ENCODE measurements at places on chromosomes 13 and 19. TPM values are rescaled to one million over a fixed set of nuclear protein-coding genes. Genes with fewer than 3 reads are reported as not detected.
A peak's percentile ranks its signal among the peaks of the same experiment; 100 is the strongest.

GRCh38 chr19:45168767-45169351, 8.1 kb upstream of the NKPD1 start:
- no peak for DNase-seq

DNA sequence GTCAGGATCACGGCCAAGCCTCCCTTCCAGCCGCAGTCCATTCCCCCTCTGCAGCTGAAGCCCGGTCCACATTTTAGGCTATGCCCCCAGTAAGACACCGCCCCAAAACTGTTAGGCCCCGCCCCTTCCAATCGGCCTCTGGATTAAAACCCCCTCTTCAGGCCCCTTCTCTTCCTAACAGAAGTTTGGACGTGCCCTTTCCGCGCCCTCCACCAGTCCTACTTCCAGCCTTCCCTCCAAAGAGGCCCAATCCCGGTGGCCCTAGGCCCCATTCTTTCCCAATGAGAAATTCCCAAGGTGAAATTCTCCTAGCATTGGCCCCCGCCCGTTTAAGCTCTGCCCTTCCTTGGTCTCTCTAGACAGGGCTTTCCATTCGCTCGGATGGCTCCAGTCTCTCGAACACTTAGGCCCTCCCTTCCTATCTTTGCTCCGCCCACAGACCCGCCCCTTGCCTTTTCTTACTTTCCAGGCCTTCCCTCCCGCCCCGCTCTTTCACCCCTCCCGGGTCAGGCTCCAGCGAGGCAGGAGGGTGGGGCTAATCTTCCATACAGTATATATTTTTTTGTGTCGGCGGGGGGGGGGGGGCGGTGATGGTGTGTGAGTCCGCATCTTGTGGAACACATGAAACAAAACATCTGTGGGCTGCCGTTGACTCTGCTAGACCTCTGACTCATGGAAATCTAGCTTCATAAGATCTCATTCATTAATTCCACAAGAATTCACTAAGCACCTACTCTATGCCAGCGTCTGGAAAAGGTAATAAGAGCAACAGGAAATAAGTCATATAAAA, 13.6 kb downstream of the LTBP4 start:
- DNase-seq: peak; percentile 98

DNA sequence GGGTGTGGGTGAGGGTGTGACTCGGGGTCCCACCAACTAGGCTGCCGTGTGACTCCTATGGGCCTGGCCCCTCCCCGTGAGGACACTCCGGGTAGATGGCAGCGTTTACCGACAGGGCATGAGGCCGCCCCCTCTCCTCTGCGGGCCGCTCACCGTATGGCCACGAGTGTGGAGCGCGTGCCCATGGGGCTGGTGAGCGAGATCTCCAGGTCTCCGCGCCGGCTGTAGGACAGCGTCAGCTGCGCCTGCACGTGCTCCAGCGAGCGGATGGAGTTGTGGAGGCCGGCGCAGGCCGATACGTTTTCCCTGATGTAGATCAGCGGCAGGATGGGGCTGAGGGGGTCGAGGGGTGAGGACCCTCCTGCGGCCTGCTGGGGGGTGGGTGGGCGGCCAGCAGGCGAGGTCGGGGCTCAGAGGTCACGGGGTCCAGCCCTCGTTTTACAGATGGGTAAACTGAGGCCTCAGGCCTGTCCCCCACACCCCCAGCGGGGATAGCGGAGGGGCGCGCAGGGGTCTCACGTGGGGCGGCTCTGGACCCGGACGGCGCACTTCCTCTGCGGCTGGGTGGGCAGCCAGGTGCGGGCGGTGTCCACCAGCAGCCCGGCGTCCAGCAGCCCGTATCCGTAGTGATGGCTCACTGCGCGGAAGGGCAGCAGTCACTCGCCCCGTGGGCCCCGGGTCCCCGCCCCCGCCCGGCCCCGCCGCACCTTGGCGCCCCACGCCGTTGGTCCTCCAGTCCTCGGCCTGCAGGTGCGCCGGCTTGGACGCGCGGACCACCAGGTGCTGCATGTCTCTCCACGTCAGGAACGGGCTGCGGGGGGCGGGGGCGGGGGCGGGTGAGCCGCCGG, 4.3 kb upstream of the C19orf25 start:
- no peak for DNase-seq

DNA sequence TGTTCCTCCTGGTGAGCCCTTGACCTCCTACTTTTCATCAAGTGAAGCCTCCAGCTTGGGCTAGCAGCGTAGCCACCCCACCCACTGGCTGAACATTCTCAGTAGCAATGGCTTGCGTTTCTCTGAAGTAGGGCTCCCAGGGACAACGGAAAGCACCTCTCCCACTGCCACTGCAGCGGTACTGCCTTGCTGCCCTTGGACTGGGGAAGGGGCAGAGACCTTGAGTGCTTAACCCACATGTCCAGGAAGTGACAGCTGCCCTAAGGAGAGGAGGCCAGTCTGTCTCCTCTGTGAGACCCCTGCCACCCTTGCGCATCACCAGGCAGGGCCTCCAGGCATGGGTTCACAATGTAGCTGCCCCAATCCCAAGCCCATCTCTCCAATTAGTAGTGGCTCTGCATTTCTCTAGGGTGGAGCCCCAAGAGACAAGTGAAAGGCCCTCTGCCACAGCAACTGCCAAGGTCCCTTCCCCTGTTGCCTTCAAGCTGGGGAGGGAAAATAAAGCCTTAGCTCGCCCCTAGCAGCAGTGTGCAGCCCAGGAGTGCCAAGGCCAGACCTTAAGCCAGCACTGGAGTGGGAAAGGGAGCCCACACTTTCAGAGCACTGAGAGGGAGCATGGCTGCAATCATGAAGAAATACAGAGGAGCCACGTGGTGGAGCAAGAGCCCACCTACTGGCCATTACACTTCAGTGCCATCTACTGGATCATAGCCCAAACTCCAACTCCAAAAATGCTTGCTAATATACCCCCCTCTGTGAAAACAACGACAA, 175.9 kb upstream of the TRPC4 start:
- DNase-seq: peak; percentile 51

R3HDM4 gene
- 31.6 TPM for total RNA-seq

DNA sequence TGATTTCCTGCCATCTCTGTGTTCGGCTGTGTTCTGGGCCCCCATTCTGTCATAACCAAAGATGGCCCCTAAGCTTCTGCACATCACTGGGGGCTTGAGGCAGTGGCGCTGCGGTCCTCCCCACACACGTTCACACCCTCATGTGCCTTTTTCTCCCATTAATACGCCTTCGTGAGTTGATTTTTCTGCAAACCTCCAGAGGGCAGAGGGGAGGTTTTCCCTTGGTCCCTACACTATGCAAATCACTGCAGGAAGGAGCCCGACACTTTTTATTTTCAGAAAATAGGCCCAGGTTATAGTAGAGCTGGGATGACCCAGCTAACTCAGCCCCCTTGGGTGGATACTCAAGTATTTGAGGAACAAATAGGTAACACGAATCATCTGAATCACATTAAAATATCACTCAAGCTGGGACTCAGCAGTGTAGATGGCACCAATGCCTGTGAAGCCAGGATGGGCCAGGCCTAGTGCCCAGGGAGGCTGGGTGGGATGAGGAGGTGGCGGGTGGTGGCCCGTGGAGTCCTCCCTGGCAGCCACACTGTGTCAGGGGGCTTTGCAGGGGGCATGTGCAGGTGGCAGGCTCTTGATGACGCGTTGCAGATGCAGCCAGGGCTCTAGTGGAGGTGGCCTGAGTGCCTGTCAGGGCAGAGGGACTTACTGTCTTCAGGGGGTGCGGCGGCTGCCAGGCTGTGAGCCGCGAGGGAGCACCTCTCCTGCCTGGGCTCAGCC, 234.3 kb downstream of the TEX29 start:
- DNase-seq: no peak

GRCh38 chr13:88285329-88285728, 614.2 kb downstream of the SLITRK5 start:
- no peak for DNase-seq

DNA sequence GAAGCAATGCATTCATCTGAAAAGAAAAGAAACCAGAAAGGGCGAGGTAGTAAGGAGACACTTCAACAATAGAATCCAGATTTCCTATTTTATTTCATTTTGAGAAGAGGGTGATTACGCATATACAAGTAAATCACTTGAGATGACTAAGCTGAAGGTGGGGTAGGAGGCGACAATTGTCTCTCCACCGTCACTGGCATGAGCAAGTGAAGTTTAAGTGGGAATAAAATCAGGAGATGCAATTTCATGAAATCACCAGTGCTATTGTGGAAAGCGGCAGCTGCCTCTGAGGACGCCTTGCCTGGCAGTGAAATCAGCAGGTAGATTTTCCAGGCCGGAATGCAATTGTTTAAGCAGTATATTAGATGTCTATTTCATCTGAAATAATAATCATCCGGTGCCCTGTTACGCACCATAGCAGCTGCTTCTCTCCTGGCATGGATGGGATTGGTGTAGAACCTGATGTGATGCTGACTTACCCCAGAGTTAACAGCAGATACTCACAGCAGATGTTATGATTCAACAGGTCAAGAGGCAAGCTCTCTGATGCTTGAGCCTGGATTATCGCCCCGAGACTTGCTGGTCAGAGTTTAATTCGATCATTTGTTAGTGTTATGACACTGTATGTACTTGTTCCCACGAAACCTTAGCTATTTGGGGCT, 64.3 kb downstream of the RASL11A start:
- peak; percentile 74 for DNase-seq

DNA sequence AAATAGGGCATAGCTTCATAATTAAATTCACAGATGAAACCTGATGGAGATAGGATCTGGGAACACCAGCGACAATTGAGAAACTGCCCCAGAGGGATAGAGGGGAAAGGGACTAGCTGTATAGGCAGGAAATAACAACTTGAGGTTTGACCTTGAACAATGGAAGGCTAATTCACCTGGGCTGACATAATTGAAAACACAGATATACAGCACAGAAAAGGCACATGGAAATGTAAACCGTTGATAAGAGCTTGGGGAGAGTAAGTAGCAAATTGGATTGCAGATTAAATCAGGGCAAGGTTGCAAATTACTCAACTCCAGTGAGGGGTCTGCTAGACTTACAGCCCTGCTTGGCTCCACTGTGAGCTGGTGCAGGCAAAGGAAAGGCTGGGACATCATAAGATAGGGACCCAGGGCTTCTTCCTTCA, 246.7 kb downstream of the DLEU7 start:
- no peak for DNase-seq

GRCh38 chr19:29323021-29323430, 110.1 kb upstream of the UQCRFS1 start:
- no peak for DNase-seq

SMAD9 gene
- total RNA-seq: 4.3 TPM

GRCh38 chr19:48872884-48873475, 759 bp downstream of the PPP1R15A start:
- DNase-seq: peak; percentile 96

HCST gene
- total RNA-seq: 0.64 TPM

- DNase-seq: peak; percentile 20
Measured at GRCh38 chr19:1690699-1691307, 38.4 kb upstream of the TCF3 start.

DNA sequence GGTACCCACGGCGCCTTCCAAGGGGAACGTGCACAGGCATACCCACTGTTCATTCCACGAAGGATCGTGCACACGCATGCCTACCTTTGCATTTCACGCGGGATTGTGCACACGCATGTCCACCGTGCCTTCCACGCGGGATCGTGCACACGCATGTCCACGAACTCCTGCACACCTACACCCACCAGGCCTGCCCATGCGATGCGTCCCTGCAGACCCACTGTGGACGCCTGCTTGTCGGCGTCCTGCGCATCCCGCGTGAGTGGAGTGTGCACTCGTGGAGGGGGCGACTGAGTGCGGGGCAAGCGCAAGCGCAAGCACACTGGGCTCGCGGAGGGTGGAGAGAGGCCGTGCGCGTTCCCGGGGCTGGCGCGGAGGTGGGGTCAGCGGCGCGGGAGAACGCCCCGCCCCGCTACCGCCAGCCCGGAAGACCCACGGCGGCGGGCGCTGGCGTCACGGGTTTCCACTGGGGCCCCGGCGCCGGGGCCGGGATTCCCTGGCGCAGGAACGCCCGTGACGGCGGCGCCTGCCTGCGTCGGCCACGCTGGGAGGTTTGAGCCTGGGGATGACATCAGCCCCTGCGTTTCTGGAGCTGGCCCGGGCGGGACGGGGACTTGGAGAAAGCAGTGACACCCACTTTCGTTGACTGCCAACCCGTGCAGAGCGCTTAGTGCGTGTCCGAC, 18.7 kb downstream of the GADD45B start:
- DNase-seq: peak; percentile 92

DNA sequence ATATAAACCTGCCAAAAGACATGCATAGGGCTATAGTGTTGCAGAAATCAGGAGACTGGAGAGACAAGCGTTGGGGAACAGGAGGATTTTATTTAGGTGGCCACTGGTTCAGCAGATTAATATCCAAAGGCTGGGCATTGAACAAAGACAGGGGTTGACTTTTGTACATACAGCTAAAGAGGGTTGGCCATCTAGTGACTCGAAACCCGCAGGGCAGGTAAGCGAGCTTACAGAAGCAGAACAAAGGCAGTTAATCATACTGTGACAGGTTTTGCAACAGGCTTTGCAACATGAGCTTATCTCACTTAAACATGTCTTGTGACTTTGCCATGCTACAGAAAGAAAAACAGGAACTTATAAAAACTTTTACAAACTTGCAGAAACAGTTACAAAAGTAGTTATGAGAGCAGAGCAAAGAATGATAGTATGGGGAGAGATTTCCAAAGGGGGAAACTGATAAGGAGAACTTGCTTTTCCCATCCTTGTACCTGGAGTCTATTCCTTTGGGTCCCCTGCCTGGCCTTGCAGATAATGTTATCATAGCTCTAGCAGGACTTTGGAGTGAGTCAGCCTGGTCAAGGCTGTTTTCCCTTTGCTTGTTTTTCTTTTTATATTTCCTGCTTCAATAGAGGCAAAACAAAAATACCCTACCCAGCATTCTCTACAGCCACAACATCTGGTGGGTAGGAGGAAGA, 234.2 kb downstream of the PCDH17 start:
- no peak for DNase-seq

DNA sequence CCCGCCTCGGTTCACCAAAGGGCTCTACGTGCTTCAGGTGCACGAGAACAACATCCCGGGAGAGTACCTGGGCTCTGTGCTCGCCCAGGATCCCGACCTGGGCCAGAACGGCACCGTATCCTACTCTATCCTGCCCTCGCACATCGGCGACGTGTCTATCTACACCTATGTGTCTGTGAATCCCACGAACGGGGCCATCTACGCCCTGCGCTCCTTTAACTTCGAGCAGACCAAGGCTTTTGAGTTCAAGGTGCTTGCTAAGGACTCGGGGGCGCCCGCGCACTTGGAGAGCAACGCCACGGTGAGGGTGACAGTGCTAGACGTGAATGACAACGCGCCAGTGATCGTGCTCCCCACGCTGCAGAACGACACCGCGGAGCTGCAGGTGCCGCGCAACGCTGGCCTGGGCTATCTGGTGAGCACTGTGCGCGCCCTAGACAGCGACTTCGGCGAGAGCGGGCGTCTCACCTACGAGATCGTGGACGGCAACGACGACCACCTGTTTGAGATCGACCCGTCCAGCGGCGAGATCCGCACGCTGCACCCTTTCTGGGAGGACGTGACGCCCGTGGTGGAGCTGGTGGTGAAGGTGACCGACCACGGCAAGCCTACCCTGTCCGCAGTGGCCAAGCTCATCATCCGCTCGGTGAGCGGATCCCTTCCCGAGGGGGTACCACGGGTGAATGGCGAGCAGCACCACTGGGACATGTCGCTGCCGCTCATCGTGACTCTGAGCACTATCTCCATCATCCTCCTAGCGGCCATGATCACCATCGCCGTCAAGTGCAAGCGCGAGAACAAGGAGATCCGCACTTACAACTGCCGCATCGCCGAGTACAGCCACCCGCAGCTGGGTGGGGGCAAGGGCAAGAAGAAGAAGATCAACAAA, 2.6 kb downstream of the PCDH17 start:
- no peak for DNase-seq

Measured in fibroblast of villous mesenchyme (primary cell).